Endothelial cell of umbilical vein (primary cell): ENCODE measurements at places on chromosomes 16 and 17. TPM values are rescaled to one million over a fixed set of nuclear protein-coding genes. Genes with fewer than 3 reads are reported as not detected.
A peak's percentile ranks its signal among the peaks of the same experiment; 100 is the strongest.

Gene SAMD14
- 15.6 and 16.1 TPM in 2 replicates for total RNA-seq

Gene CDH3
- 0.28 TPM in 1 of 2 replicates, not detected in the other for total RNA-seq

Gene MFSD6L
- total RNA-seq, result not detected in 2 replicates

Gene SLC16A5
- 16.4 and 17.4 TPM in 2 replicates for total RNA-seq

GRCh38 chr16:62033065-62033464 lies 3.2 kb downstream of the CDH8 start:
- no peak for DNase-seq

GRCh38 chr16:57516773-57517172 lies 19.6 kb downstream of the CCDC102A start:
- no peak for DNase-seq

DNA sequence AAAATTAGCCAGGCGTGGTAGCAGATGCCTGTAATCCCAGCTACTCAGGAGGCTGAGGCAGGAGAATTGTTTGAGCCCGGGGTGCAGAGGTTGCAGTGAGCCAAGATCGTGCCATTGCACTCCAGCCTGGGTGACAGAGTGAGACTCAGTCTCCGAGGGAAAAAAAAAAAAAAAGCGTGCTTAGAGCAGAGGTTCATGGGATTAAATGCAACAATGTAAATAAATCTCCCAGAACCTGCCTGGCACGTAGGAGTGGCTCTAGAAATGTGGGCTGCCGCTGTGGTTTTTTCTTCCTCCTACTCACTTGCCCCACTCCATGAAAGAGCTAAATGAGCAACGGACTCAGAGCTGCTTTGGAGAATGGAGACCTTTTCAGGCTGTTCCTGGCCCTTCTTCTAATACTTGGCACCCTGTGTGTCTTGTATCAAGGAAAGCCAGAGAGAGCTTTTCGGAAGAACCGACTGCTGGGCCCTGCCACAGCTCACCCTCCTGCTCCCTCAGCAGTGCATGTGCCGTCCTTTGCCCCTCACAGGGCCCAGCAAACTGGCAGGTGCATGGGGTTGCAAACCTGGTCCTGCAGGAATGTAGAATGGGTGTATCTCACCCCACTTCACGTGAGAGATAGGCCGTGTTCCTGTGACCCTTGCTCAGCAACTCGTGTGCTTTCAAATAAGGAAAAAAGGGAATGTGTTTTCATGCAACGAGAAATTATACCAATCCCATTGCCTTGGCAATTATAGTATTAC lies 52.0 kb downstream of the LDHD start:
- no peak for DNase-seq

DNA sequence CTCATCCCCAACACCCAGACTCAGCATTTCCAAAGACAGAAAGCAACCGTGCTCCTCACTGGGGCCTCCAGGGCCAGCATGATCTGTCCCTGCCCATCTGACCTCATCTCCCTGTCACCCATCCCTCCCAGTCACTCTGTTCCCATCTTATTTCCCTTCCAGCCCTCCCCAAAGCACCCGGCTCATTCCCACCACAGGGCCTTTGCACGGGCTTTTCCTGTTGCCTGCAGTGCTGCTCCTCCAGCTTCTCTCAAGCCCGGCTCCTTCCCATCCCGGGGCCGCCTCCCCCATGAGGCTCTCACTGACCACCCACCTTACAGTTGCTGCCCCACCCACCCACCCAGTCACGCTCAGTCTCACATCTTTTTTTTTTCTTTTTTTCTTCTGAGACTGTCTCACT lies 54.8 kb downstream of the RMI2 start:
- DNase-seq, result no peak

GRCh38 chr17:73255671-73256181 lies 6.0 kb downstream of the CPSF4L start:
- peak; percentile 53 for DNase-seq

DNA sequence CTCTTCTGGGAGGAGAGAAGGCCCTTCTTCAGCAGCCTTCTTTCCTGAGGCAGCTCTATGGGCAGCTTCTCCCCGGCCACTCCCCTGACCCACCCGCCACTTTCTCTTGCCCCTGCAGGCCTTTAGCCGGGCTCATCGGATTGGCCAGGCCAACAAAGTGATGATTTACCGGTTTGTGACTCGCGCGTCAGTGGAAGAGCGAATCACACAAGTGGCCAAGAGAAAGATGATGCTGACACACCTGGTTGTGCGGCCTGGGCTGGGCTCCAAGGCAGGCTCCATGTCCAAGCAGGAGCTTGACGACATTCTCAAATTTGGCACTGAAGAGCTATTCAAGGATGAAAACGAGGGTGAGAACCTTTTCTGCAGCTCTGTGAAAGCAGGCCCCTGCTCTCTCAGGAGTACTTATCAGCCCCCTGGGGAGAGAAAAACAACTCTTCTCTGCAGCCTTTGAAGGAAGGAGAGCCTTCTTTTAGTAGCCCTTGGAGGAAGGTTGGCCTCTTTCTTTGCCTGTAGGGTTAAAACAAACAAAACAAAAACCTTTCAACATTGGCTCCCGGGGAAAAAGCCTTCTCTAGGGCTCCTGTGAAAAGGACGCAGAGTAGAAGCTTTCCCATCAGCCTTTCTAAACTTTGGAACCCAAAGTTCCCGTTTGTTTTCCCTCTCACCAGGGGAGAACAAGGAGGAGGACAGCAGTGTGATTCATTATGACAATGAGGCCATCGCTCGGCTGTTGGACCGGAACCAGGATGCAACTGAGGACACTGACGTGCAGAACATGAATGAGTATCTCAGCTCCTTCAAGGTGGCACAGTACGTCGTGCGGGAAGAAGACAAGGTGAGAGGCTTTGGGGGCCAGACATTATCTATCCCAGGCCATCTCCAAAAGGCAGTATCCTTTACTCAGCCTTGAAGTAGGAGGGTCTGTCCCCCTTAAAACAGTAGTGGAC lies 12.7 kb downstream of the RNF227 start:
- no peak for DNase-seq
